Activated CD4-positive, alpha-beta T cell treated with anti-CD3 and anti-CD28 coated beads, Interleukin-2, amount 10 ng/mL, durations not matched to agents 7 days and 5 days (primary cell): ENCODE measurements at places on chromosomes 12 and 14. TPM values are rescaled to one million over a fixed set of nuclear protein-coding genes. Genes with fewer than 3 reads are reported as not detected.

The BIN2 gene
- 226 TPM for total RNA-seq

The FAIM2 gene
- 0.33 TPM for total RNA-seq

The PLA2G1B gene
- total RNA-seq, result not detected

The LTB4R gene
- 28.3 TPM for total RNA-seq

The TAS2R19 gene
- 3.1 TPM for total RNA-seq

The MANSC1 gene
- 0.27 TPM for total RNA-seq

The BMP4 gene
- 0.60 TPM for total RNA-seq

GRCh38 chr14:68633131-68633991 lies 159.5 kb downstream of the ZFP36L1 start:
- no peak overlapping the region for H3K4me3 ChIP-seq
- no peak overlapping the region for H3K27ac ChIP-seq
- H3K27me3 ChIP-seq, result peaks cover 10% of the 10 kb centered on the region
- DNase-seq, result no peak
- peaks cover 9% of the 10 kb centered on the region for H3K4me1 ChIP-seq

- no peak for DNase-seq
- no peak overlapping the region for H3K27ac ChIP-seq
- no peak overlapping the region for H3K4me3 ChIP-seq
- no peaks in the 10 kb centered on the region for H3K36me3 ChIP-seq
- H3K4me1 ChIP-seq, result no peaks in the 10 kb centered on the region
- H3K27me3 ChIP-seq, result no peaks in the 10 kb centered on the region
Measured at GRCh38 chr12:24977060-24977459, 28.2 kb upstream of the BCAT1 start.

DNA sequence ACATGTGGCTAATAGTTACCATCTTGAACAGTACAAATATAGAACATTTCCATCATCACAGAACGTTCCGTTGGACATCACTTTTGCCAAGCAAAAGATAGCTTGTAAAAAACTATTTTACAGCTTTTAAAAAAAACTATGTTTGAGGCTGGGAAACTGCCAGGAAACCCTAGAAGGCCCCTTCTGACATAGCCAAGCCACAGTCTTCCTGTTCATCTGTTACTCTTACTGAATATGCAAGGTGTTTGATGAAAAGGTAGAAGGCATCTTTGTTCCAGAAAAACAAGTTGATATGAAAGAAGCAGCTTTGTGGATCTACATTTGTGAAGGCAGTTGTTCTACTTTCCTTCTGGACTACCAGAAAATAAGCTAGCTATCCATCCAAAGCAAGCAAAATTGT lies 23.6 kb upstream of the WNK1 start:
- H3K36me3 ChIP-seq, result peaks cover 28% of the 10 kb centered on the region
- no peak overlapping the region for H3K4me3 ChIP-seq
- DNase-seq, result peak; percentile 52
- H3K27ac ChIP-seq, result peak overlapping the region; percentile 81
- H3K27me3 ChIP-seq, result no peaks in the 10 kb centered on the region
- H3K4me1 ChIP-seq, result peaks cover 57% of the 10 kb centered on the region

DNA sequence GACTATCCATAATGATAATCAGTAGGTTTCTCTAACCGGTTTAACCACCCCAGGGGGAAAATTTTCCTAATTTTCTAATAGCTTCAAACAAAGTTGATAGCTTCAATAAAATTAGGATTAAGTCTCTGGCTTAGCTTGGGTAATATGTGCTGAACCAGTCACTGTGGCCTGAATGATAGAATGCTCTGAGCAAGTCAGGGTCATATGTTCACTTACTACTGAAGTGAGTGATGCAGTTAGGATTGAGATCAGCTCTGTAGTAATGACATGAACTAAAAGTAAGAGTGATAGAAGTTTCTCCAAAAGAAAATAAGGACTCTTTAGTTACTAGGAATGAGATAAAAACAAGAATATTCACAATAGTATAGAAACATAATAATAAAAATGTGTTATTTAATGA lies 32.6 kb downstream of the ETNK1 start:
- H3K4me3 ChIP-seq, result no peak overlapping the region
- H3K27ac ChIP-seq, result no peak overlapping the region
- peaks cover 8% of the 10 kb centered on the region for H3K4me1 ChIP-seq
- no peaks in the 10 kb centered on the region for H3K27me3 ChIP-seq
- no peak for DNase-seq

DNA sequence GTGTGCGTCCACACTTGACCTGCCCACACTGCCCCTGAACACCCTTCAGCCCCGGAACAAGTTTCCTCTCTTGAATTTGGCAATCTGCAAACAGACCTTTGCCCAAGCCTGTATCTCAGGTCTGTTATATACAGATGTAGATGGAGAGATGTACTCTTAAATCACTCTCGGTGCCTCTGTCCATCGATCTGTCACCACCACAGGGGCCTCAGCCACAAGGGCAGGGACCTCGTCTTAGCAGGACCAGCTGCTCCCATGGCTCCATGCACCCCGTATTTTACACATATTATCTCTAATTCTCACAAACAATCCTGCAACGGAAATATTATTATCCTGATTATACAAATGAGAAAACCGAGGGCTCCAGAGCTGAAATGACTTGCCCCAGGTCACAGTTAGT lies 313.4 kb downstream of the BCL11B start:
- H3K4me1 ChIP-seq, result peaks cover 3% of the 10 kb centered on the region
- H3K4me3 ChIP-seq, result no peak overlapping the region
- H3K27me3 ChIP-seq, result no peaks in the 10 kb centered on the region
- DNase-seq, result no peak
- no peaks in the 10 kb centered on the region for H3K36me3 ChIP-seq

GRCh38 chr12:103560604-103561101 lies 26.4 kb upstream of the STAB2 start:
- H3K27me3 ChIP-seq, result peaks cover 11% of the 10 kb centered on the region
- no peak for DNase-seq
- H3K4me3 ChIP-seq, result no peak overlapping the region
- H3K4me1 ChIP-seq, result no peaks in the 10 kb centered on the region

GRCh38 chr12:28137414-28137813 lies 52.8 kb upstream of the CCDC91 start:
- H3K36me3 ChIP-seq, result no peaks in the 10 kb centered on the region
- no peak for DNase-seq
- H3K27me3 ChIP-seq, result no peaks in the 10 kb centered on the region

DNA sequence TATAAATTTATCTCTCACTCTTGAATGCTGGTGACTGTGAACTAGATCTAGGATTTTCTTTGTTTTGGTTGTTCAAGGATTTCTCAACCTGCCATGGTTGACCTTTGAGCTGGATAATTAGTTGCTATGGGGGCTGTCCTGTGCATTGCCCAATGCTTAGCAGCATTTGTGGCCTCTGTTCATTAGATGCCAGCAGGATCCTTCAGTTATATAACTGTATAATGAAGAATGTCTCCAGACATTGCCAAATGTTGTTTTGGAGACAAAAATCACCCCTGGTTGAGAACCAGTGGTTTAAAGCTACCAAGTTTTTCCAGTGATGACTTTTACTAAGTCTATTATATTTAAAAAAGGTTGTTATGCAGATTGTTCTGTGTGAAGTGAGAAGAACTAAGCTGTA lies 147.9 kb upstream of the STXBP6 start:
- H3K4me1 ChIP-seq, result no peaks in the 10 kb centered on the region
- no peaks in the 10 kb centered on the region for H3K27me3 ChIP-seq
- no peak for DNase-seq
- H3K4me3 ChIP-seq, result no peak overlapping the region
- H3K36me3 ChIP-seq, result no peaks in the 10 kb centered on the region

GRCh38 chr12:29374913-29375312 lies 6.1 kb downstream of the ERGIC2 start:
- no peak for DNase-seq
- H3K4me1 ChIP-seq, result peaks cover 32% of the 10 kb centered on the region
- H3K4me3 ChIP-seq, result no peak overlapping the region
- H3K36me3 ChIP-seq, result peaks cover 29% of the 10 kb centered on the region
- H3K27me3 ChIP-seq, result no peaks in the 10 kb centered on the region

- H3K4me1 ChIP-seq, result no peaks in the 10 kb centered on the region
- DNase-seq, result no peak
- H3K27ac ChIP-seq, result no peak overlapping the region
Measured at GRCh38 chr14:48325486-48325885, 650.1 kb upstream of the MDGA2 start.

DNA sequence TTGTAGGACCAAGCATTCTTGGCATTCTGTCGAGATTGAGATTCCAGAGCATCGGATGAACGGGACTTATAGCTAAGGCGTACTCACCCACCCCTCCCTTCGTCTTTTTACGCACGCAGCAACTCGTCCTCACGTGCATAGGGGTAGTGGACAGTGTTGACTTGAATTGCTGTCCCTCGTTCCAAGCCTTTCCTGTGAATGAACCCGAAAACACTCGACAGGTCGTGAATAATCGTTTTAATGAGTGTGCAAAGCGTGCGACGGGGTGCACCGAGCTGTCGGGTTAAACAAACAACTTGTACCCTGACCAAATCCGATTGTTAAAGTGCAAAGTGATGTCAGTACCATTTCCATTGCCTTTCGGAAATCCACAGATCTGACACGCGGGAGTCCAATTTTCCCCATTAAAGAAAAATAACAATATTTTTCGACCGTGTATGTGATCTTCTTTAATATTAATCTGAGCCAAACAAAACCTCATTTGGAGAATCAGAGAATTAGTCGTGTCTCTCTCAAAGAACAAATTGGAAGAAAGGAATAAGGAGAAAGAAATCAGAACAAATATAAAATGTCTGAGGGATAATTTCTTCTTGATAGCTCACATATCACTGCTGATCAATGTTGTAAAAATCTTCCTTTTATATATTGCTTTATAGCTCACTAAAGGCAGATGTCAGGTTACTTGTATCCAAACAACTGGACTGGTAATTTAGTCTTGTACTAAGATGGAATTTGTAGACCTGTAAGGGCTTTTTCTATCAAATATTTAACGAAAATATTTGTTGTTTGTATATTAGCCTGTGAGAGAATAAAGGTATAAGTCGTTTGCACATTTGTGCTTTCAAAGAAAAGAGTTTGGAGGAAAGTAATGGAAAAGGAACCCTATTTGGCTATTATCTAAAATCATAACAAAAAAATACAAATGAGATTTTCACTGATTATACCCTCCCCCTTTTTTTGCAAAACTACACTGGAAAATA lies 11.8 kb downstream of the FOXG1 start:
- H3K4me3 ChIP-seq, result no peak overlapping the region
- no peak for DNase-seq
- H3K27ac ChIP-seq, result no peak overlapping the region
- peaks cover 50% of the 10 kb centered on the region for H3K27me3 ChIP-seq

- peaks cover 13% of the 10 kb centered on the region for H3K27me3 ChIP-seq
- H3K36me3 ChIP-seq, result no peaks in the 10 kb centered on the region
- no peak overlapping the region for H3K27ac ChIP-seq
Measured at GRCh38 chr12:47021298-47021697, 58.1 kb upstream of the PCED1B start.
